ENCODE measurements at places on chromosomes 7 and 10.

DNA sequence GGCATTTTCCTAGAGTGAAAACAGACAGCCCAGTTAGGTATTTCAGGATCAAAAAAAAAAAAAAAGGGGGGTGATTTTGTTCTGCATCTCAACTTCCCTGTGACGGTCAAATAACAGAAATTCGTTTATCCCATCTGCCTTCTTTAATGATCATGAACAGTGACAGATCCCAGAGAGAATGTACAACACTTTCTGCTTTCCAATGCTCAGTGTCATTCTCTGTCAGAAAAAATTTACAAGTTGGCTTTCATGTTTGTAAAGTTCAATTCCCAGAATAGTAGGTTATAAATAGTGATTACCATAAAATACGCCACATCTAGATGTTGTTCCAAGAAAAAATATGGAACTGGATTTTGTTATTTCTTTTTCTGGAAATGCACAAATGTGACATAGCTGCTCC is 1013.2 kb upstream of the PHF14 start:
- DNase-seq: no peak

DNA sequence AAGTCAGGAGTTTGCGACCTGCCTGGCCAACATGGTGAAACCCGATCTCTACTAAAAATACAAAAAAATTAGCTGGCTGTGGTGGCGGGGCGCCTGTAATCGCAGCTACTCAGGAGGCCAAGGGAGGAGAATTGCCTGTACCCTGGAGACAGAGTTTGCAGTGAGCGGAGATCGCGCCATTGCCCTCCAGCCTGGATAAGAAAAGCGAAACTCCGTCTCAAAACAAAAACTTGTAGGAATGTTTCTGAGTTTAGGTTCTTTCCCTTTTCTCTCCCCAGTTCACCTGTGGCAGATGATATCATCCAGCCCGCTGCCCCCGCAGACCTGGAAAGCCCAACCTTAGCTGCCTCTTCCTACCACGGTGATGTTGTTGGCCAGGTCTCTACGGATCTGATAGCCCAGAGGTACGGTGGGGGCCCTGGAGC is 138.8 kb upstream of the BTBD16 start:
- no peak for DNase-seq

- no peak for DNase-seq
Measured at GRCh38 chr7:82382276-82382675, 61.3 kb downstream of the CACNA2D1 start.

DNA sequence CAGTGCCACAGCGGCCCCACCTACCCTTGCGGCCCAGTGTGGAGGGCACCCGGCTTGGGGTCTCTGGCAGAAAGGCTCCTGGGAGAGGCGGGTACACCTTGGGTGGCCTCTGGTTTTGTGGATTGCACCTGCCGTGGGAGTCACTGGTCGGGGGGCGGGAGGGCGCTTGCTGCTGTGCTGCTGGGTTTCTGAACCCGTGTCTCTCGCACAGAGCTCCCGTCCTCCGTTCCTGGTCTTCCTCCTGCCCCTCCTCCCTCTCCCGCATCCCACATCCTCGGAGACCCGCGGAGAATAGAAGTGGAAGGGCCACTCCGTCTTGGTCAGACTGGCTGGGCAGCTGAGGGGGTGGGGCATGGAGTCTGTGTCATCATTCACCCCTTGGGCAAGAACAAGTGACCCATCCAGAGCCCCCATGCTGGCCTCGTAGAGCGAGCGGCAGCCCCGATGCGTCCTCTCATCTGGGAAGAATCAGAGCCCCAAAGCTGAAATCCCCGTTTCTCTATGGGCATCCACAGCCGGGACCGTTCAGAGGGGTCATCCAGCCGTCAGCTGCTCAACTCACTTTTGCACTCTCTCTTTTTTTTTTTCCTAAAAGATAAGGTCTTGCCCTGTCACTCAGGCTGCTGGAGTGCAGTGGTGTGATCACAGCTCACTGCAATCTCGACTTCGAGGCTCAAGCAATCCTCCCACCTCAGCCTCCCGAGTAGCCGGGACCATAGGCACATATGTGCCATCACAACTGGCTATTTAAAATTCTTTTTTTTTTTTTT is 4.0 kb downstream of the MAFK start:
- no peak for DNase-seq
